Chondrocyte (in vitro differentiated cells): ENCODE measurements at places on chromosomes 1 and 21.
A peak's percentile ranks its signal among the peaks of the same experiment; 100 is the strongest.

- no peak for DNase-seq
These were observed 9.0 kb downstream of the BLACAT1 start for GRCh38 chr1:205446828-205447227.

DNA sequence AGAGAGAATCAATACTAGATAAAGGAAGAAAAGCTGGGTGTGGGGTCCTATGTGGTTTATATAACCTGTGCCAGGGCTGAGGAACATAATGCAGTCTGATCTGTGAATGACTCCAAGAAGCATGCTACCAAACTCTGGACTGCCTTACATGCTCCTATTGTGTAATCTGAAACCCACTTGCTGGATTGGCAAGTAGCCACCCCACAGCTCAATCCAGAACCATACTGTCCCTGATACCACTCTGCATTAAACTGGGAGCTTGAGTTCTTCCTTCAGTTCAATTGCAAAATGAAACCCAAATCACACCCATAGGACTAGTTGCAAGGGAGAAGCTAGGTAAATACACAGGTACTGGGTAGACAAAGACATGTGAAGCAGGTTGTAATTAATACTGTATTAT lies 115.4 kb upstream of the NEGR1 start:
- no peak for DNase-seq

DNA sequence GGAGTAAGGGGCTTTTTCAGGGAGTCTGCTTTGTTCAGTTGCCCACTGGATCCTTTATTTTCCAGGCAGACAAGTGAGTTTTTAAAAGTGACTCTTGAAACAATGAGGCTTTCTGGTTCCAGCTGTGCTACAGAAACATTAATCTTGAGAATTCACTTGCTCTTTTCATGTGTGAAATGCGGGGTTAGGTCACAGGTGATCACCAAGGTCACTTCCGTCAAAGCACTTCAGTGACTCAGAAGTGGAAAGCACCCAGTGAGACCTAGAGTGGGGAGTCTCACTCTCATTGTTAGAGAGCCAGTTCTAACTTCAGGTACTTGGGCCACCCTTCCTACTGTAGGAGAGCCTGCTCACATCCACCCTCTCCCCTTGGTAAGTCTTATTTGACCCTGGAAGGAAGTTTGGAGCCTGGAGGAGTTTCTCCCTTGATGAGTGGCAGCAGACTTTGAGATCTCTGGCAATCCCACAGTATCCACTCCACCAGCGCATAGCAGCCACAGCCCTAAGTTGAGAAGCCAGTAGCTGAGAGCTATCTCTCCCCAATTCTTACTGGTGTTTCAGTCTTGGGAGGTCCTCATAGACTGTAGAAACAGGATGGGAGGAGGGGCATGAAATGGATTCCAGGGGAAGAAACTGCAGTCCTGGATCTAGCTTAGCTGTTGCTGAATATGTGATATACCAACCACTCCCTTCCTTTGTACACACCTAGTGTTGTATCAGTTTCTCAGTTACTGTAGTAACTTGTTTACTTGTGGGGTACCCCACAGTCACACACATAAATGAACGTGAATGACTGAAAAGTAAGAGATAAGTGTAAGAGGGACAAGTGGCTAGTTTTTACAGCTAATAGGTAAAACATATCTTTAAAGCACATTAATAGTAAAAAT lies 3.1 kb downstream of the TACSTD2 start:
- no peak for DNase-seq

DNA sequence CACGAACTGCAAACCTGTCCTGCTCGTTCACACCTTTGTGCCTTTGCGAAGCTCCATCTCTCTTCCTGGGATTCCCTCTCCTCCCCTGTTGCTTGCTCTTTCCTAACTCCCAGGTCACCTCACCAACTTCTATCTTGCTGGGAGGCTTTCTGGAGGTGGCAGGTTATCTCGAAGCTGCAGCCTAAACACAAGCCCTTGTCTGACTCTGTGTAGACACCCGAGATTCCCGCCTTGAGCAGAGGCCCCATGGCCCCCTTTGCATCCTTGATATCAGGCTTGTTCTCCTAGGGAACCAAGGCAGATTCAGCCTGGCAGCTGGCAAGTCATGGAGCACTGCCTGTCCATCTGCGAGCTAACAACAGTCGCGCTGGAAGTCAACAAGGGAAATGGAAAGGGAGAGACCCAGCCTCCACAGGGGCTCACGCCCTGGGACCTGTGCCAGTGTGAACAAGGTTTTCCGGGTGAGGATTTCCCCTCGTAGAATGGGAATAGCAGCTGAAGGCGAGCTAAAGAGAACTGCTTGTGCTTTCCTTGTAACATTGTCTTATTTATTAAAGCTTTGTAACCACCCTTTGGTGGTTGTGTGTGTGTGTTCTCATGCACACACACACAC lies 109.5 kb upstream of the JUN start:
- no peak for DNase-seq

GRCh38 chr1:3319874-3320245 lies 134.6 kb upstream of the ARHGEF16 start:
- DNase-seq, result no peak

DNA sequence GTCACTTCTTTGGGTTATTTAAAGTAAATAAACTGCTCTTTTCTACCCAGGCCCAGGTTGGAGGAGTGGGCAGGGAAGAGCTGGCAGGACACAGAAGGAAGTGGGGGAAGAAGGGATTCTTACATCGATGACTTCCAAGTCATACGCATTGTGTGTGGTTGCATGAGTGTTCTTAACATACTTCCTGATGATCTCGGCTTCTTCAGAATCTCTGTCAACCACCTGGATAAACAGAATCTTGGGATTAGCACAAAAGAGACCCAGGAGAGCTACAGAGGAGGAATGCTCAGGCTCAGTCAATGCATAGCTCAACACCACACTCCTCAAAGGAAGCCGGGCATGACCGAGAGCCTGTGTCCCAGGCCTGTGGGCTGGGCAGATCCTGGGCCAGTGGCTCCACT lies 42.1 kb downstream of the PARP1 start:
- DNase-seq, result peak; percentile 38

DNA sequence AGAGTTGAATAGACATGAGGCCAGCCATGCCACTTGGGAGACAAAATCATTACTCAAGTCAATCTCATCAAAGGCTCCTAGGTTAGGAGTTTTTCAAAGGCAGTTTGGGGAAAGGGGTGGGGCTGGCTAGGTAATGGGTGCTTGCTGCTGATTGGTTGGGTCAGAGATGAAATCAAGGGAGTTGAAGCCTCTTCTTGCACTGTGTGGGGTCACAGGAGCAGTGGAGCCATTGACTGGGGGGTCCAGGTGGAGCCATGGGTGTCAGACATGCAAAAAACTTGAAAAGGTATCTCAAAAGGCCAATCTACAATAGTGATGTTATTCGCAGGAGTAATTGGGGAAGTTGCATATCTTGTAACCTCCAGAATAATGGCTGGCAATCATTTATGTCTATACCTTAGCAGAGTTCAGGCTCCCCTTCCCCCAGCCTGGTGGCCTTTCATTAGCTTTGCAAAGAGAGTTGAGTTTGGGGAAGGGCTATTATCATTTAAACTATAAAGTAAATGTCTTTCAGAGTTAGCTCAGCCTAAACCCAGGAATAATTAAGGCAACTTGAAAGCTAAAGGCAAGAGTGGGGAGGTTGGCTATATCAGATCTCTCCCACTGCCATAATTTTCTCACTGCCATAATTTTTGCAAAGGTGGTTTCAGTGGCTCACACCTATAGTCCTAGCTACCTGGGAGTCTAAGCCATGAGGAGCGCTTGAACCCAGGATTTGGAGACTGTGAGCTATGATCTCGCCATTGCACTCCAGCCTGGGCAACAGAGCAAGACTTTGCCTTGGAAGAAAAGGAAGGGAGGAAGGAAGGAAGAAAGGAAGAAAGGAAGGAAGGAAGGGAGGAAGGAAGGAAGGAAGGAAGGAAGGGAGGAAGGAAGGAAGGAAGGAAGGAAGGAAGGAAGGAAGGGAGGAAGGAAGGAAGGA lies 7.8 kb upstream of the PINK1 start:
- no peak for DNase-seq

DNA sequence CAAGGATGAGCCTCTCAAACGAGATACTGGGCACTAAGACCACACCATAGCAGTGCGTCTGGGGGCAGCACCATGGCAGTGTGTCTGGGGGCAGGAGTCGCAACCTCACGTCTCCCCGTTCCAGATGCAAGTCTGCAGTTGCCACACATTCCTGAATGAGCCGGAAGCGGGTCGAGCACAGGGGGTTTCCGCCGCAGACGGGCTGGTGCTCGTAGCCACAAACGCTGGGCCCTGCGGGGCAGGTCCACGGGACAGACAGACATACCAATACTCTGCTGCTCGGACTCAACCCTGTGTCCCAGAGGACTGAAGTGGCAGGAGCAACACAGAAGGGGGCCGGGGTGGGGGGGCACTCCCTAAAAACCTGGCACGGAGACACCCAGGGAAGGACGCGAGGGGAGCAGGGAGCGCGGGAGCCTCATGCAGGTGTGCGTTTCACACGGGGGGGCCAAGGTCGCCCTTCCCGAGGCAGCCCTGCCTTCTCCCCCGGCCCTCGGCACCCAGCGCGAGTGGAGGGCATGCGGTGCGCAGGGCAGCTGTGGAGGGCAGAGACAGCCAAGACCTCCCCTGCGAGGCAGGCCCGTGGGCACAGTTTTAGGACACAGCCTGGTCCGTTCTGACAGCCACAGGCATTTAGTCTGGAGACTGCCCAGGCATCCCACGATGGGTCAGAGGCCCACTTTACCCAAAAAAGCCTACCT lies 24.5 kb downstream of the PTTG1IP start:
- peak; percentile 84 for DNase-seq

GRCh38 chr1:46039571-46040052 lies 92.8 kb downstream of the PIK3R3 start:
- no peak for DNase-seq

DNA sequence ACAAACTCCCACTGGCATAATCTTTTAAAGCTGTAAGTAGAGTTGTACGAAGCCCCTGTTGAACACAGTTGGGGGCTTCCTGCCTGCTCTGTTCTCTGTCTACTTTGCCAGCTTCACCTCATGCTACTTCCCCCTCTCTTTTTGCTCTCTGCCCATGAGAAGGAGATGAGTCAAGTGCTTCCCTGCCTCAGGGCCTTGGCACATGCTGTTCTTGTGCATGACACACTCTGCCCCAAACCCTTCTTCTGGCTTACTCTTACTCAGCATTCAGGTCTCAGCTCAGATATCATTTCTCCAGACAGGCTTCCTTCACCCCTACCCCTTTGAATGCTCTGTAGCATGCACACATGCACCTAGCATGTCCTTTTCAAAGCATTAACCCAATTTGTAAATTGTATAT lies 208.8 kb downstream of the FOXD2 start:
- DNase-seq, result no peak

DNA sequence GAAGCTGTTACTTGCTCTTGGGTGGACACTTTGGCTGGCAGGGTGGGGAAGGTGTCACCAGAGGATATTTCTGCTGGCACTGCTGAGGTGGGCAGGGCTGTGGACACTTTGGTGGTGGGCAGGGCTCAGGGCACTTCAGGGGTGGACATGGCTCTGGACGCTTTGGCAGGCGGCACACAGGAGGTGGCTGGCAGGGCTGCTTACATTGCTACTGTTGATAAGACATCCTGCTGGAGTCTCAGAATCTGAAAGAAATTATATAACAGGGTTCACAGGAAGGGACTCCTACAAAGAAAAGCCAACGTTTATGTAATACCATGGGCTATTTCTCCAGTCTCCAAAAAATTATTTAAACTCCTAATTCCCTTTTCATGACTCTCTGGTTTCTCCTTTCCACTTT lies 10.2 kb downstream of the SPRR2G start:
- DNase-seq, result no peak

DNA sequence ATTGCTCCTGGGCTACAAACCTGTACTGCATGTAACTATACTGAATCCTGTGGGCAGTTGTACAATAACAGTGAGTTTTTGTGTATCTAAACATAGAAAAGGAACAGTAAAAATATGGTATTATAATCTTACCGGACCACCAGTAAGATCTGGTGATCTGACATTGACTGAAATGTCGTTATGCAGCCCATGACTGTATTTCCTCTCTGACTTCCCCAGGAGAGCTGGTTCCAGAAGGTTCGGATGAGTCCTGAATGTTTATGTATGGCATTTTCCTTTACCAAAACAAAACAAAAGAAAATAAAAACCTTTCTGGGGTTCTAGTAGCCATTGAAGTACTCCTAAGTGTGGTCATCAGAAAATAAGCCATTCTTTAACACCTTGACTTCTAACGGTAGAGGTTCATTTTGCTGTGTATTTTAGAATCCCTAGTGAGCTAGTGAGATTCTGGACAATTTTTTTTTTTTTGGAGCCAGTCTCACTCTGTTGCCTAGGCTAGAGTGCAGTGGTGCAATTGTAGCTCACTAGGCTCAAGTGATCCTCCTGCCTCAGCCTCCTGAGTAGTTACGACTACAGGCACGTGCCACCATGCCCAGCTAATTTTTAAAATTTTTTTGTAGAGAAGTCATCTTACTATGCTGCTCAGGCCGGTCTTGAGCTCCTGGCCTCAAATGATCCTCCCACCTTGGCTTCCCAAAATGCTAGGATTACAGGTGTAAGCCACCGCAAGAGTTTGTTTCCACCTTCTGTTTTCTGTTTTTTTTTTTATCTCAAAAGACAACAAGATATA lies 27.7 kb downstream of the UBE4B start:
- no peak for DNase-seq

GRCh38 chr1:115556236-115556635 lies 85.5 kb upstream of the VANGL1 start:
- no peak for DNase-seq

GRCh38 chr1:113811156-113811887 lies 954 bp downstream of the RSBN1 start:
- no peak for DNase-seq

GRCh38 chr1:109802901-109803561 lies 39.3 kb upstream of the EPS8L3 start:
- peak; percentile 53 for DNase-seq

DNA sequence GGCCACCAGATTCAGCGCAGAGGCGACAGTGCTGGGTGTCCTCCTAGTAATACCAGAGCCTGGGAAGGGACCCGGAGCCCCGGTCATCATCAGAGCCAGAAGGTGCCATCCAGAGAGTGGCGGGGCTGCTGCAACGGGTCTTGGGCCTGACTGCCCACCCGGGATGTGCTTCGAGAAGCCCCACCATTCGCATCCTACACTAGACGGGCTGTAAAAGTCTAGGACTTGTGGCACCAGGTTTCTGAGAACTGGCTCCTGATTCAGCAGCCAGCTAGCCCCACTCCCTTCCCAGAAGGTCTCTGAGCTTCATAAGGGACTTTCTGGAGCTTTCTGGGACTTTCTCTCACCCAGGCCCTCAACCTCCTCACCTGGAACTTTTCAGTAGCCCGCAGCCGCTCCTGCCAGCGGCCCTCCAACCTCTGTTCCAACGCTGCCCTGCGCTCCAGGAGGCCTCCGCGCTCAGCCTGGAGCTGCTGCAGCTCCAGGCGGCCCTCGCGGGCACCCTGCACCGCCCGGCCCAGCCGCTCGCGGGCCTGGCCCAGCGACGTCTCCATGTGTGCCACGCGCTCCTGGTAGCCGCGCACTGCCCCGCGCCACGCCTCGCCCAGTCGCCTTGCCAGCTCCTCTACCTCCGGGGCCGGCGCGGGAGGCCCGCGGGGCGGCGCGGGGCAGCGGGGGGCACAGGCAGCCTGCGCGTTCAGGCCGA lies 940 bp downstream of the NES start:
- DNase-seq, result no peak

DNA sequence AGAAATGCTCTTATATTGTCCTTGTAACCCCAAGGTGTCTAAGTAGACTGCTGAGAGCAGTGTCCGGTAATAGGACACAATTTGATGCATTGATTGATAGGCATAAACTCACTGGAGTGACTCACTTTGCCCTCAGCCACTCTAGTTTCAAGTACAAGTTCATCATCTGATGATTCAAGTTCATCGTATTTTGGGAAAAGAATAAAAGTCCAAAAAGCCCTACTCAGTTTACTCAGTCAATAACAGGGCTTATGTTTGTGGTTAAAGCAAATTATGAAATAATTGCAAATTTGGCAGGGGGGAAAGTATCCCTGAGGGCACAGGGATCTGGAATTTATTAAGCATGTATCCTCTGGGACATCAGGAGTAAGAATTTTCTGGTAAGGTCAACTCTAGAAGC lies 7.6 kb upstream of the ATF3 start:
- no peak for DNase-seq
